ENCODE measurements at places on chromosomes 11 and 22.

DNA sequence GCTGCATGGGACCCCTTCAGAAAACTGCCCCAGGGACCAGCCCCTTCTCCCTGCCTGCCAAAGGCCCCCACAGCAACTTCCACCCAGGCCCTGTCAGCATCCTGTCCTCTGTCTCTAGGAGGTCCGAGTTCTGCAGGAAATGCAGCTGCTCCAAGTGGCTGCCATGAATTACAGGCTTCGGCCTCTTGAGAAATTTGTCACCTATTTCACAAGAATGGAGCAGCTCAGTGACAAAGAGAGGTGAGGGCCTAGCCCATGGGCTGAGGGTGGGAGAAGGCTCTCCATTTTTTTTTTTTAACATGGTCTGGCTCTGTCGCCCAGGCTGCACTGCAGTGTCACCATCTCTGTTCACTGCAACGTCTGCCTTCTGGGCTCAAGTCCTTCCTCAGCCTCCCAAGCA lies 7.3 kb downstream of the RGL4 start:
- no peak for DNase-seq

DNA sequence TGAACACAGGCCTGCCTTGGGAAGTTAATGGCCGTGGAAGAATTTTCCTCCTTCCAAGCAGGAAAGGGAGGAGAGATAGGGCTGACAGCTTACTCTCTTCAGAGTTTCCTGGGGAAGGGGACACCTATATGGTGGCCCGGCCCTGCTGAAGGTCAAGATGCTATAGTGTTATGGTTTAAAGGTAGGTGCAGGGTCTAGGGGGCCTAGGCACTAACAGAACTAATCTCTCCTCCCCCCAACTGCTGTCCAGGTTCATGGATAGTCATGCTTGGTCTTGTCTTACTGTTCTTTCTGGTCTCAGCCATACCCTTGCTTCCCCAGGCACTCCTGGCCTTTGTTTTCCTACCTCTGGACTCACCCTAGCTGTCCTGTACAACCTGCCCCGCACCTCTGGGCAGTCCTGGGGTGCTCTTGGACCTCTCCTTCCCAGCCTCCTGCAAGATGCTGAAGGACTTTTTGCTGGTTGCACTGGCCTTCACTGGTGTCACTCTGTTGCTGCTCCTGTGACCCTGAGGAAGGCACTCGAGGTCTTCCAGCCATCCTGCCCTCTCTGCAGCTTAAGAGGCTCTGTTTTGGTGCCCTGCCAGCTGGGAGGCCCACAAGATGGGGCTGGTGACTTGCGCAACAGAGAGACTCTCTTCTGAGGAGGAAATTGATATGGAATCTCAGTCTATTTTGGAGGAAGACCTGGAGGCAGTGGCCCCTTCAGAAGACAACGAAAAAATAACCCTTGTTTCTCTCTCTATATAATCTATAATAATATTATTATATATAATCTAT lies 17.9 kb downstream of the SEC14L3 start:
- DNase-seq = no peak

DNA sequence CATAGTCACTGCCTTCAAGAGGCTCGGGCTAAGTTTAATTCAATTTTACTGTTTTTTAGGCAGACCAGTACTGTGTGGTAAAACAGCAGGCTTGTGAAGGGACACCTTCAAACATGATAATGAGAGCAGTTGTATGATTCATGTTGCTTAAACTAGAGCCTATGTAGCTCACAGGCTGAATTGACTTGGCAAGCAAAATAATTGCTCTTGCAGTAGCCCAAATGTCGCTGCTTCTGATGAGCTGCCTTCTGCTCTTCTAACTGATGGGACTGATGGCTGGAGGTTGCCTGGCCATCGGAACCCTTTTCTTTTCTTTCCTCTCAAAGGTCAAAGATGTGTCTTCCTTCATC lies 137.6 kb downstream of the MAML2 start:
- DNase-seq = no peak

DNA sequence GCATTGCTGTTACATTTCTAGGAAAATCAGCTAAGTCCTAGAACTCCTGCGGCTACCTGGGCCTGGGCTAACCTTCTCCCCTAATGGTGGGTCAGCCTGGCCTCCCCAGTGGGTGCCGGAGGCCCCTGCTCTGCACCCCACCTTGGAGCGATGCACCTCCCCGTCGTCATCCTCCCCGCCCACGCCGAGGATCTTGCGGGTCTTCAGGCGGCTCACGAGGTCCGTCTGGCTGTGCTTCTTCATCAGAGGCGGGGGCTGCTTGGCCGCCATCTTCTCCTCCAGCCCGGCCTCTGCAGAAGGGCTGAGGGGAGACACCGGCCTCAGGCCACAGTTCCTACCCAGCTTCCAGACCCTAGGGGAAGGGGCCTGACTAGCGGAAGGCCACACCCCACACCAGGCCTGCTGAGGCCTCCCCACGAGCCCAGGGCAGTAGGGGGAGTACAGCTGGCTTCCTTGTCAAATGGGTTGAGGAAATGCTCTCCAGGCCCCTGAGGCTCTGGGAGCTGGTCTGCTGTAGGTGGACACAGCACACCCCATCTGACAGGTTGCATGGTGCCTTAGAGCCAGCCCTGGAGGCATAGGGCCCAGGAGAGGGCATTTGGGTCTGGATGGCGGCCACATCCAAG lies 12.5 kb downstream of the TP53I11 start:
- DNase-seq = no peak

GRCh38 chr11:65116370-65117205 lies 913 bp downstream of the ZNHIT2 start:
- DNase-seq = no peak

GRCh38 chr22:21727159-21727558 lies 8.4 kb downstream of the YPEL1 start:
- no peak for DNase-seq

- no peak for DNase-seq
These were observed 117.1 kb downstream of the SWAP70 start for GRCh38 chr11:9780929-9781328.

GRCh38 chr11:134939905-134940304 lies 527.9 kb upstream of the B3GAT1 start:
- peak; percentile 67 for DNase-seq

DNA sequence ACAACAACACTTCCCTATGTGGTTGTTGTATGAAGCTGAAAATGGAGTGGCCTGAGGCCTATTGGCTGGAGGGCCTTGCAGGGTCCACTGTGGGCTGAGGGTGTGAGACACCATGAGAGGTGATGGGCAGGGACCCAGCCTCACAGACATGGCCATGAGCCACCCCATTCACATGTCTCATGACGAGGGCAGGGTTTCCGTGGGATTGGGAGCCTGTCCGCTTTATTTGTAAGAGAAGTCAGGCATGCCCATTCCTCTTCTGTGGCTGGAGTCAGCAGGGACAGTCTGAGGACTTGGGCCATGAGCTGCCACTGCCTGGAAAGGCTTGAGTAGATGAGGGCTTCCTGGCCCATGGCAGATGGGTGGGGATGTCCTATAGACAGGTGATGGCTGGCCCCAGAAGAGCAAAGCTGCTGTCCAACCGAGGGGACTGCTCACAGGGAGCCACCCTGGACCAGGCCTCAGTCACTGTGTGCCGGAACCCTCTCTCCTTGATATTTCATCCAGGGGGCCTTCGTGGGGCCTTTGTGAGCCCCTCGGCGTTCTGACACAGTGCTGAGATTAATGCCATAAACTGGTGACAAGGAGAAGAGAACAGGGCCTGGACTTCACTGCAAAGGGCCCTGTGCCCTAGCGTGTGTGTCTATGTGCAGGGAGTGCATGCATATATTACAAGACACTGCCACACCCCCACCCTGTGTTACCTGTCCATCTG lies 971.9 kb downstream of the BRD1 start:
- DNase-seq = no peak

DNA sequence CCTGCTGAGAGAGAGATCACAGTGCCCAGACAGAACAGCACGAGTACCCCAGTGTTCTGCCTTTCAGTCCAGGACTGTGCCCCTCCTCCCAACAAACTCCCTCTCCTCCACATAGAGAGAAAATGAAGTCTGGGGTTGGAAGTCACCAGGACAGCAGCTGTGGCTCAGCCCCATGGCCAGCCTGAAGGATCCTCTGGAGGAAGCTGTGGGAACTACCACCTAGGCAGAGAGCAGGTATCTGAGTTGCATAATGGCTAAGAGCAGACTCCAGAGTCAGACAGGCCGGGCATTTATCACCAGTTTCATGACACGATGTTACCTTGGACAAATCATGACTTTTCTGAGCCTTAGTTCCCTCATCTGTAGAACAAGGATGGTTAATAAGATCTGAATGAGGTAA lies 61.2 kb upstream of the RRAS2 start:
- no peak for DNase-seq

DNA sequence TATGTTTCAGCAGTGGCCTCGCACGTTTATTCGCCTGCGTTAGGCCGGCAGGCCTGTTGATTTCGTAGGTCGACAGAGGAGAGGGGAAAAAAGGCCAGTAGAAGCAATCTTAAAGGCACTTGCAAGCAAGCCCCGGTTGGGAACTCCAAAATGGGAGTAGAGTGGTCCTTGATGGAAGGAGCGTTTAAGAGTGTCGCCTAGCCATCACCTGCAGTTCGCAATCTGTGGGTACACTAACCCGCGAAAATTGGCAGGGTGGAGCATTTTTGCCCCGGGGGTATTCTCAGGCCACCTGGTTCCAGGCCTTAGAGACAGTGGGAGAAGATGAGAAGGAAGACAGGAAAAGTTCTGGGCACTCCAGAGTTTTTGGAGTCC lies 1.1 kb downstream of the EWSR1 start:
- DNase-seq = no peak
